ENCODE measurements at places on chromosomes 4 and X.

DNA sequence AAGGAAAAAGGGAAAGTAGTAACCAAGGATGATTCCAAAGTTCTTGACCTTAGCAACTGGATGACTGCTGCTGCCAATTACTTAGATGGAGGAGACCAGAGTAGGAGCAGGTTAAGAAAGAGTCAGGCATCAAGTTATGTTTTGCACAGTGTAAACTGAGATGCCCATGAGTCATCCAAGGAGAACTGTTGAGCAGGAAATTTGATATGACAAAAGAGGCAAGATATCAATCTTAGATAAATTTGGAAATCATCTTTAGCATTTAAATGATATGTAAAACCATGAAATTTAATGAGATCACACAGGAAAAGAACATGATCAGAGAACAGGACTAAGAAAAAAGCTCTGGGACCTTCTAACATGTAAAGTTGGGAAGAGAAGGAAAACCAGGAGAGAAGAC lies 361.3 kb downstream of the OPHN1 start:
- no peak for DNase-seq

- no peak for DNase-seq
Measured at GRCh38 chrX:131264053-131264452, 25.1 kb downstream of the IGSF1 start.

GRCh38 chr4:123833171-123833643 lies 436.6 kb downstream of the SPRY1 start:
- no peak for DNase-seq

GRCh38 chr4:48949086-48949485 lies 37.0 kb upstream of the CWH43 start:
- no peak for DNase-seq
